ENCODE measurements at places on chromosomes 5 and 9.
A peak's percentile ranks its signal among the peaks of the same experiment; 100 is the strongest.

- no peak for DNase-seq
Observed at GRCh38 chr5:178640331-178641045, 13.6 kb upstream of the CLK4 start.

DNA sequence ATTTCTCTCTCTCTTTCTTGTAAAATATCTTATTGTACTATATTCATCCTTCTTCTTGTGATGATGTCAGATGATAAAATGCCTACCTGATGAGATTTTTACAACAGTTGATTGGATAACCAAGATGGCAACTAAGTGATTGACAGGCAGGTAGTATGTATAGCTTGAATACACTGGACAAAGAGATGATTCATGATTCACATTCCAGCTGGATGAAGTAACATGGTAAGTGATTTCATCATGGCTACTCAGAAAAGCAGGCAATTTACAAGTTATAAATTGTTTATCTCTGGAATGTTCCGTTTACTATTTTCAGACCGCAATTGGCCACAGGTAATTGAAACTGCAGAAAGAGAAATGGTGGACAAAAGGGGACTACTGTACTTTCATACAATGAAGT, 1471.7 kb upstream of the C9orf72 start:
- no peak for DNase-seq

GRCh38 chr9:77965445-77966123, 66.0 kb downstream of the GNAQ start:
- DNase-seq, result no peak

DNA sequence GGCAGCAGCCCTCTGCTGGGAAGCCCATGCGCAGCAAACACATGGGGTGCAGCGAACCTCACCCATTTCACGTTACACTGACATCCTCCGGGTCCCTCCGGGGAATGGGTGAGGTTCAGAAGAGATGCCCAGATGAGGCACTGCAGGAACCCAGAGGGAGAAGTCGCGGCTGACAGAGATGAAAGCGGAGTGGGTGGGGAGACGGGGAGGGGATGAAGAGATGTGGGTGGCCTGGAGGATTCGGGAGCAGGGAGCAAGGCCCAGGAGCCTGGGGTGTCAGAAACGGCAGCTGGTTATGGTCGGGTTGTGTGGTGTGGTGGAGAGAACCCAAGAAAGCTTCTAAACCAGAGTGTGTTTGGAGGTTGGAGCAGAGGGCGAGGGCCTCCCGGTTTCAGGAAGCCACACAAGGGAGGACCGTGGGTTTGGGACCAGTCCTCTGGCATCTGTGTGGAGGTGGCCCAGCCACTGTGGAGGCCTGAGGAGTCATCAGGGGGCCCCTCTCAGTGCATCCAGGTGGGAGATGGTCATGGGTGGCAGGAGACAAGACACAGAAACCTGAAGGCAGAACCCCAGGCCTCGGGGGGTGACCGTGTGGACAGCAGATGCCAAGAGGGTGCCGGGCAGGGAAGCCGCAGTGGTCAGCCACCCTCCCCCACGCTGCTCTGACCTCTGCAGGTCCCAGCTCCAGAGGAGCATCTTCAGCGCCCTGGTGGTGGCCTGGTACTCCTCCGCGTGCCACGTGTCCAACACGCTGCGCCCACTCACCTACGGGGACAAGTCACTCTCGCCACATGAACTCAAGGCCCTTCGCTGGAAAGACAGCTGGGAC, 8.6 kb downstream of the UCK1 start:
- DNase-seq, result no peak

- no peak for DNase-seq
Observed at GRCh38 chr9:136462664-136463063, 20.2 kb downstream of the SEC16A start.

DNA sequence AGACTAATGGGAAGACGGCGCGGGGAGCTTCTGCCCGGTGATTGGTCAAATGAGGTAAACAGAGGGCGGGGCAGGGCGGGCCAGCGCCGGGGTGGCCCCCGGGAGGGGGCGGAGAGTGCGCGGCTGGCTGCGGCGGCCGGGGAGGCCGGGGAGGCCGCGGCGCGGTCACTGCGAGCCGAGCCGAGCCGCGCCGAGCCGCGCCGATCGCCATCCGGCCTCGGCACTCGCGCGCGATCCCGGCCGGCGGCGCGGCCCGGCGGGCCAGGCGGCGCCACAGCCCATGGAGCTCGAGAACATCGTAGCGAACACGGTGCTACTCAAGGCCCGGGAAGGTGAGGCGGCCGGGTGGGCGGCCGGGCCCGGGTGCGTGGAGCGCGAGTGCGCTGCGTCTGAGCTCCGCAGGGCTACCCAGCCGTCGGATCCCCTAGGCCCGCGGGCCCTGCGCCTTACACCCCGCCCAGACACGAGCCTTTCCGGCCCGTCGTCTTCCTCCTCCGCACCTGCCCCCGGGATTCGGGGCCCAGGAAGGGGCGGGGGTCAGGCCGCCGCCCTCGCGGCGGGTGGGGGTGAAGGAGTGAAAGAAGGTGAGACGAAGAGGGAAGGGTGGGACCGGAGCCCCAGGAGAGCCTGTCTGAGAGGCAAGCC, at the start of gene GRK6:
Gene GRK6 (plus strand): TSS at position 111 of the 645 bp plus-strand sequence. CDS start 170 bp downstream, at position 281.
- DNase-seq, result peak; percentile 34

DNA sequence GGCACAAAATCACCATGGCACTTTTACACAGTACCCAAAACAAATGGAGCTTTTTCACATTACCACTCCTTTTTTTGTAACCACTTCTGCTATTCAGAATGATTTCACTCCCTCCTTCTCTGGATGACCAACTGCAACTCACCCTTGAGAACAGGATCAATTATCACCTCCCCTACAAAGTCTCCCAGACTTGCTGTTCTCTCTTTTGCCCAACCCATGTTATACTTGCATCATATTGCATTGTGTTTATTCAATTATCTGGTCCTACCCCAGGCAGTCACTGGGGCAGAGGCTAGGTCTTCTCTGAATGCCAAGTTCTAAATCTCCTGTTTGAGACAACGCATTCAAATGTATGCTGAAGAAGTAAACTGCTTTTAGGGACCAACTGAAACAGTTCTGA, 96.0 kb downstream of the GPR21 start:
- no peak for DNase-seq

GRCh38 chr9:75429531-75430475, 341.5 kb downstream of the OSTF1 start:
- DNase-seq, result no peak

DNA sequence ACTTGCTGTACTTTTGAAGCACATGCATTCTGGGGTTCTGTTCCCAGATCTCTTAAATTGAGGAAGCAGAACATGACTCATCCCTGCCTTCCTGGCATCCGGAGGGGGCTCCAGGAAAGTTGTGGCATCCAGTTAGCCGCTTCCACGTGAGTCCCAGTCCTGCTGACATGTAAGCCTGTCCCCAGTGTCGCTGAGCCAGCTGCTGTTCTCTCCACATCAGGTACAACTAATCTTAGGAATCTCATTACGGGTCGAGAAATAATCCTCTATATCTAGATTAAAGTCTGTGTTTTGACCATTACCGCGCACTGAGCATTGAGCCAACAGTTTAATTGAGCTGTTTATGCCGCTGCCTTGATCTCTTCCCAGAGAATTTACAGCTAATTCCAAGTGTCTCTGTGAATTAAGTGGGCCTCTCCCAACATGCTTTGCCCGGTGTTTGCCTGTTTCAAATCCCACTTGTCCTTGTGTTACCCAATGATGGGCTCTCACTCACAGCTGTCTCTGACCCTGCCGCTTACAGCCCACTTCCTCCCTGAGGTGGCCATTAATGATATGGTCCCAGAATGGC, 10.5 kb upstream of the SHB start:
- no peak for DNase-seq

DNA sequence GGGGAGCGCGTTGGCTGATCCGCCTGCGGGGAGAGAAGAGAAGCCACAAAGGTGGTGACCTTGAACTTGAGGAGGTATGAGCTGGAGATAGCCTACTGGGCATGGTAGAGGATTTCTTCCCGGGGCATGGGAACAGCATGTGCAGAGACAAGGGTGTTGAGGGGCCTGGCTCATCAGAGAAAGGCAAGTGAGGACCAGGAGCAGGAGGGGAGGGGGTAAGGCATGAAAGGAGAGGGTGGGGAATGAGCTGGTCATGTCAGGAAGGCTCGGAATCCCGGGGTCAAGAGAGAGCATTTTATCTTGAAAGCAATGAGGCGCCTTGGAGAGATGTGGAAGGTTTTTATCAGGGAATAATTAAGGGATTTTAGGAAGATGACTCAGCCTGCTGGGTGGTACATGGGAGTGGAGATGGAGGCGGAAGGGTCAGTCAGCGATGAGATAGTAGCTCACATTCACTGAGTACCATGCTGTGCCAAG, 121.1 kb downstream of the LHX2 start:
- no peak for DNase-seq

DNA sequence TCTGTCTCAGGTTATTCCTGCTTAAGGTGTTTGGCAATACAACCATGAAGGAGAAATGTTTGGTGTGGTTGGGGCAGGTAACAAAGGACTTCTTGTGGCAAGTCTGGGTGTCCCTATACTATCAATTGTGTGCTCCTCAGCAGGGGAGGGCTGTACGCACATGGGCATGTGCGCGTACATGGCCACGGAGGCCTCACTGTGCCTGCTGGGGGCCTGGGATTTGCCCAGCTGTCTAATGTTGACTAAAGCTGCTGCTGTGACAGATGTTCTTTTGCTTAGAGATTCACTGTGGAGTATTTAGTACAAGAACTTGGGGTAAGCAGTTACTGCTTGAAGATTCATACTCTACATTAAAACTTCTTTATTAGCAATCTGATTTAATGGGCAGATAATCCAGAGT, 97.5 kb downstream of the HSPA4 start:
- DNase-seq, result no peak

DNA sequence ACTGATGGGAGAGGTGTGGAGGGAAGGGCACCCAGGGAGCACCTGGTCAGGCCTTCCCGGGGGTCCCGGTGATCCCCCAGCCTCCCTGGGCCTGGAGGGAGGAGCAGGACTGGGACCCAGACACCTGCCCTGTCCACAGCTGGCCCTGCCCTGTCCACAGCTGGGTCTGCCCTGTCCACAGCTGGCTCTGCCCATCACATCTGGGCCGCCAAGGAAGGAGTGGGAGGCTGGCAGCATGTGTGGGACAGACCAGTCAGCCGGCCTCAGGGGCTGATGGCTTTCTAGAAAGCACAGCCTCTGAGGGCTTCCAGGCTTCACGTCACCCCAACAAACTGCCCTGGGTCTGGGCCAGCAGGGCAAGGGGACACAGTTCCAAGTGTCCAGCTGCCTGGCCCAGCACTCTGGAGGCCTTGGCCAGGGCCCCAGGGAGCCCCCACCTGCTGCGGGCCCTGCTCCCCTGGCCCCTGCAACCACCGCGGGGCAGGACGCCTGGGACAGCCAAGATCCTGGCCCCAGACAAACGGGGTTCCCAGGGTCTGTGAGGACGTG, 12.2 kb downstream of the DNLZ start:
- no peak for DNase-seq

- DNase-seq, result no peak
Observed at GRCh38 chr9:109302606-109303005, 18.3 kb downstream of the EPB41L4B start.

- peak; percentile 42 for DNase-seq
Observed at GRCh38 chr9:129414377-129414992, 206.4 kb downstream of the C9orf50 start.

DNA sequence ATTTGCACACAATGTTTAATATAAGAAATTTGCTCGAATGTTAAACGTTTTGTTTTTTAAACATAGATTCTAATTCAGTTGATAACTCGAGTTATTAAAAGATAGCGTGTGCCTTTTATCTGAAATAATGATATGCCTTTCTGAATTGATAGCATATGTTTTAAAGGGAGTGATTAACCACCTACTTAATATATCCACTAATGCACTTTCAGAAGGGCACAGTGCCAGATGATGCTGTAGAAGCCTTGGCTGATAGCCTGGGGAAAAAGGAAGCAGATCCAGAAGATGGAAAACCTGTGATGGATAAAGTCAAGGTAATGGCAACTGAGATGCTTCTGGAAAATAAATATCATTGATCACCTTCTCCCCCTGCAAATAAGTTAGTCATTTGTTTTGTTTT, 53.9 kb downstream of the ERAP1 start:
- no peak for DNase-seq

GRCh38 chr9:134205672-134206310, 41.4 kb upstream of the RNU6ATAC start:
- DNase-seq, result no peak

- DNase-seq, result no peak
Observed at GRCh38 chr5:75192804-75193203, 43.9 kb downstream of the ANKRD31 start.

- DNase-seq, result no peak
Observed at GRCh38 chr9:117218951-117219350, 195.9 kb downstream of the ASTN2 start.

DNA sequence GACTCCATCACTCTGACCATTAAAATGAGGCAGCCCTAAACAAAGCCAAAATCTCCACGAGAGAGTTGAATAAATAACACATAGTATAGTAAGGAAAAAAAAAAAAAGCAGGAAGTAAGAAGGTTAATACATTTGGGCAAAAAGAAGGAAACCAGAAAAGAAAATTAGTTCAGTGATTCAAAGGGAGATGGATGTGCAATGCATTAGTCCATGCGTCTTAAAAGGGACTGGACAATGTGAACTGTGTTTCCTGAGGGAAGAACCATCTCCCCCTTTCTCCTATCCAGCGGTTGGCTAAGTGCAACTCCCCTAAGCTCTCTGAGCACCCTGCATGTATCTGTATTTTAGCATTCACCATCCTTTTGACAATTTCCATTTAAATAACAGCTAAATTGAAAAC, 1.4 kb downstream of the ANKRA2 start:
- no peak for DNase-seq

- DNase-seq, result no peak
Observed at GRCh38 chr5:125313555-125313954, 567.1 kb upstream of the ZNF608 start.

DNA sequence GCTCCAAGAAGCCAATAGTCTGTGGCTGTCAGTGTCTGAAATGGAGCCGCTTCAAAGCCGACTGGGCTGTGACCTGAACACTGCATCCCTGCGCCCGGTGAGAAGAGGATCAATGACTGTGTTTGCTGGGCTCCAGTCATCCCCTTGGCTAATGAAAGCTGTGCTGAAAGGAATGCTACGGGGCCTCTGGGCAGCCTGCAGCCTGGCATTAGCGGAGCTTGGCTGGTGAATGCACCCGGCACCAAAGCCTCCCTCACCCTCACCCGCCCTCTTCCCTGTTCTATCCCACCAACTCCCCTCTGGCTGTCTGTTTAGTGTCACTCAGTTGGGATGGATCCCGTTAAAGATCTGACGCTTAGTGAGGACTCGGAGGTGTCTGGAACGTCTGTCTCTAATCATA, 355.3 kb downstream of the BNC2 start:
- DNase-seq, result no peak

- no peak for DNase-seq
Observed at GRCh38 chr9:4061717-4062116, 238.2 kb downstream of the GLIS3 start.

- no peak for DNase-seq
Observed at GRCh38 chr5:944992-945685, 52.5 kb downstream of the TRIP13 start.

GRCh38 chr9:98312365-98312764, 56.9 kb upstream of the TBC1D2 start:
- no peak for DNase-seq

GRCh38 chr5:142955628-142956027, 185.5 kb downstream of the ARHGAP26 start:
- DNase-seq, result no peak

Measured in activated naive CD4-positive, alpha-beta T cell (primary cell).